Fibroblast of skin of right quadriceps (primary cell): ENCODE measurements at places on chromosomes 6 and 20.

DNA sequence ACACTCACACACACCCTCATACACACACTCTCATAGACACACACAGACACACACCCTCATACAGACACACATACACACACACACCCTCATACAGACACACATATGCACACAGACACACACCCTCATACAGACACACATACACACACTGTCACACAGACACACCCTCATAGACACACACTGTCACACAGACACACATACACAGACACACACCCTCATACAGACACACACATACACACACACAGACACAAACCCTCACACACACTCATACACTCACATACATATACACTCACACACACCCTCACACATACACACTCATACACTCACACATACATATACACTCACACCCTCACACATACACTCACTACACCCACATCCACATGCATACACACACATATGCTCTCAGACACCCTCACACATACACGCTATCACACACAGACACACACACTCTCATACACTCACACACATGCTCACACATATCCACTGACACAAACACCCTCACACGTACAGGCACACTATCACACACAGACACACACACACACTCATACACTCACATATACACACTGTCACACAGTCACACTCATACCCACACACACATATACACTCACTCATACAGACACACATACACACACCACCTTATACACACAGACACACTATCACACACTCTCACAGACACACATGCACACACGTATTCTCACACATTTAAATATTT lies 9.1 kb downstream of the ADIG start:
- no peak for DNase-seq

DNA sequence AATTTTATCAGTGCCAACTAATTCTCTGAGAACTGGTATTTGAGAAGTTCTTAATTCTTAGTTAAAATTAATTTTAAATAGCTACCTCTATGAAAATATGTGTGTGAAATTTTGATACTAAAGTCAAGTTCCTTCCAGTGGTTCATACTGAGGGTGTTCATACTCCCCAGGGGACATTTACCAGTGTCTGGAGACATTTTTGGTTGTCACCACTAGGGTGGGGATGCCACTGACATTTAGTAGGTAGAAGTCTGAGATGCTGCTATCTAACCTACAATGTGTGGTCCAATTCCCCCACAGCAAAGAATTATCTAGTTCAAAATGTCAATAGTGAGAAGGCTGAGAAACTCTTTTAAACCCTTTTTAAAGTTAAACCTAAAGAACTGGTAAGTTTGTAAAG lies 463.8 kb downstream of the ADGRB3 start:
- DNase-seq = no peak

DNA sequence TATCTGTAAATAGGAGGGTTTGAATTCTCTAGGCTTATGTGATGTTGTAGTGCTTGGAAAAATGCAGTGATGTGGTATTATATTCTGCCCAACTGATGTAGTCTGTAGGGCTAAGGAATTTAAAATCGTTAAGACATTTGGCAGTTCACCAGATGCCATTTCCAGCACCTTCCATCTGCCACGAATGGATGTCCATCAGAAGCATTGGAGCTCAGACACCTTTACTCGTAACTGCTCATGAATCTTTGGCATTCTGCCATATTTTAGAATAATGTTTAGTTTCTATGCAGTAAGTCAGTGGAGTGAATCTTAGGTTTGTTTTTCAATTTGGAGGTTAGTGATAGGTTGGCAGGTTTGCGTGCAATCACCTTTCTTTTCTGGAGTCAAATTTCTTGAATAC lies 2.4 kb upstream of the SYTL3 start:
- DNase-seq = peak; percentile 63

DNA sequence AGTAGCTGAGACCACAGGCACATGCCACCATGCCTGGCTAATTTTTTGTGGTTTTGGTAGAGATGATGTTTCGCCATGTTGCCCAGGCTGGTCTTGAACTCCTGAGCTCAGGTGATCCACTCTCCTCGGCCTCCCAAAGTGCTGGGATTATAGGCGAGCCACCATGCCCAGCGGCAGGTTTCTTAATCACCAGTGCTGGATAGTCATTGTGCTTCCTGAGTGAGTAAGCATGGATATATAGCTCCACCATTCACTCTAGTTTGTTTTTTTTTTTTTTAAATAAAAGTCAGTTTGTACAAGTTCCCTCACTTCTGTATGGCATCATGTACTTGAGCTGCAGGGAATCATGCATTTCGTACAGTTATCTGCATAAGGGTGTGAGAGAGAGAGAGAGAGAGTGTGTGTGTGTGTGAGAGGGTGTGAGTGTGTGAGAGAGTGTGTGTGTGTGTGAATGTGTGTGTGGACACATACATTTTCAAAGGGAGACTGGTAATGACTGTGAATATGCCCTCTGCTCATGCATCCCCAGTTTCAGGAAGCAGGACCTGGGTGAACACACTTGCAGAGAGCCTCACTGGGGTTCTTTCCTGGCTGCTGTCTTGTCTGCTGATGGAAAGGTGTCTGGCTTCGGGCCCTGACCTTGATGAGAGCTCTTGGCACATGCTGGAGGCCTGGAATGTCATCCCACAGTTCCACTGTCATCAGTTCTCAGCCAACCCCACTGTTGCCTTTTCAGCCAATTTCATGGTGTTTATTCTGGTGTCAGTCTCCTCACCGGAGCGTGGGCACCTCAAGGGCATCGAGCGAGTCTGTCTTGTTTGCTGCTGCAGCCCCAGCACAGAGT lies 65.0 kb upstream of the XRN2 start:
- DNase-seq = no peak

DNA sequence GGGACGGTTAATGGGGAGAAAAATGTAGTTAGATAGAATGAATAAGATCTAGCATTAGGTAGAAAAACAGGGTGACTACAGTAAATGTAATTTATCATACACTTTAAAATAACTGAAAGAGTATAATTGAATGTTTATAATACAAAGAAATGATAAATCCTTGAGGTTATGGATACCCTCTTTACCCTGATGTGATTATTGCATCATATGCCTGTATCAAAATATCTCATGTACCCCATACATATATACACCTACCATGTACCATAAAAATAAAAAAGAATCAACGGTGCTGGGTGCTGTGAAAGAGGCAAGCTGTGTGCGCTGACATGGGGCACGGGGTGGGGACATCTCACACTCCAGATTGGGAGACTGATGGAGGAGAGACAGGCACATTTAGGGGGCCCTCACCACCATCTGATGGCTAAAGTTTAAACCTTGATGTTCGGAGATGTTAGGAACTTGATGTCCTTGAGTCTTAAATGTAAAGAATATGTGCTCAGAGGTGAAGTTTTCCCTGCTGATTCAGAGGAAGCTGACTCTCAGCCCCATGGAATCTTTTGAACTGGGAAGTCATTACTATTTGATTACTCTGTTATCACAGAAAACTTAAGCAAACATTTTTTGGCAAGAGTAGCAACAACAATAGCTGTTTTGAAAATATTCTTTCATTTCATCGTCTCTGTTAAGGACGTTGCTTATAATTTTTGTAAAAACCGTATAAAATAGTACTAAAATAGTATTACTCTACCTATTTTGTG lies 26.4 kb upstream of the RFPL4B start:
- peak; percentile 27 for DNase-seq

DNA sequence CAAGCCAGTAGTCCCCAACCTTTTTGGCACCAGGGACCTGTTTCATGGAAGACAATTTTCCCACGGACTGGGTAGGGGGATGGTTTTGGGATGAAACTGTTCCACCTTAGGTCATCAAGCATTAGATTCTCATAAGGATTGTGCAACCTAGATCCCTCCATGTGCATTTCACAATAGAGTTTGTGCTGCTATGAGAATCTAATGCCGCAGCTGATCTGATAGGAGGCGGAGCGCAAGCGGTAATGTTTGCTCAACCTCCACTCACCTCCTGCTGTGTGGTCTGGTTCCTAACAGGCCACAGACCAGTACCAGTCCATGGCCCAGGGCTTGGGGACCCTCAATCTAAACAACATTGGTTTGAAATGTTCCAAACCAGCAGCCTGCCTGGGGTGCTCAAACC lies 137.0 kb upstream of the STXBP5 start:
- no peak for DNase-seq

- DNase-seq = no peak
These were observed 76.1 kb upstream of the NAA20 start for GRCh38 chr20:19940988-19941460.

GRCh38 chr20:4443016-4443415 lies 278.7 kb upstream of the PRND start:
- DNase-seq = no peak

- peak; percentile 46 for DNase-seq
These were observed 377.6 kb upstream of the CITED2 start for GRCh38 chr6:139752086-139752485.

DNA sequence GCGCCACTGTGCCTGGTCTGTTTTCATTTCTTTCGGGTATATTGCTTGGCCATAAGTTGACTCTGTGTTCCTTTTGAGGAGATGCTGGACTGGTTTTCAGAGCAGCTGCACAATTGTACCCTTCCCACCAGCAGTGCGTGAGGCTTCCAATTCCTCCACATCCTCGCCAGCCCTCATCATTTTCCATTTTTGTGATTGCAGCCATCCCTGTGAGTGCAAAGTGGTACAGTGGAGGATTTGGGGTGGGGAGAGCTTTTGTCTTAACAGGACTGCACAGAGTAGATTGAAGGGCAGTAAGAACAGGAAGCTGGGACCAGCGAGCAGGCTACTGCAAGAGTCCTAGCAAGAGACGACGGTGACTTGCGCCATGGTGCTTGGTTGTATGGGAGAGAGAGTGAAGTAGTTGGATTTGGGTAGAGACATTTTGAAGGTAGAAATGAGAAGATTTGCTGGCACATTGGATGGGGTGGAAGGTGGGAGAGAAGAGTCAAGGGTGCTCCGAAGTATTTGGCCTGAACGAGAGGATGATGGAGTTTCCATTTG lies 18.3 kb downstream of the BCAS4 start:
- no peak for DNase-seq

- DNase-seq = no peak
These were observed 14.7 kb downstream of the JAG1 start for GRCh38 chr20:10658876-10659632.

DNA sequence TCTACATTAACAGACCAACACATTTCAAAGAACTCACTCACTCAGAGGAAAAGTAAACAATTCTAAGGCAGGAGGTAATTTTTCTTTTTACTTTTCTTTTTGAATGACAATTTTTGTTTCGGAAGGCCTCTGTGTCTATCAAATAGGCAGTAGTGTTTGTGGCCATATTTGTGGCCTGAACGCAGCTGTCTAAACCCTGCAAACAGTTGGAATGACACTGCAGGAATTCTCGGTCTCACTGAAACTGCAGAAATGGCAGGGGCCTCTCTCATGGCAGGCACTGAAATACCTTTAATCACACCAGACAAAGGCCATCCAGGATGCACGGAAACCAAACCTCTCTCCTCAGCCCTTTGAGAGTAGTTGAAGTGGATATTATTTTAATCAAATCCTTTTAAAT lies 30.4 kb downstream of the FYN start:
- DNase-seq = peak; percentile 48

GRCh38 chr6:143394389-143394788 lies 56.1 kb downstream of the ADAT2 start:
- DNase-seq = peak; percentile 27

DNA sequence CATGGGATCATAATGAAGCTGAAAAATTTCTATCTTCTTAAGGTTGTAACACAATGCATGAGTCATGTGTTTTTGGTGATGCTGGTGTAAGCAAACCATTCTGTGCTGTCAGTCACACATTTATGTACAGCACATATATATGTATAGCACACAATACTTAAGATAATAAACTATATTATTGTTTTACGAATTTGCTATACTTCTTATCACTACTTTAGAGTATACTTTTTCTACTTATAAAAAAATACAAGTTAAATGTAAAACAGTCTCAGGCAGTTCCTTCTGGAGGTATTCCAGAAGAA lies 920.1 kb upstream of the FLRT3 start:
- no peak for DNase-seq

DNA sequence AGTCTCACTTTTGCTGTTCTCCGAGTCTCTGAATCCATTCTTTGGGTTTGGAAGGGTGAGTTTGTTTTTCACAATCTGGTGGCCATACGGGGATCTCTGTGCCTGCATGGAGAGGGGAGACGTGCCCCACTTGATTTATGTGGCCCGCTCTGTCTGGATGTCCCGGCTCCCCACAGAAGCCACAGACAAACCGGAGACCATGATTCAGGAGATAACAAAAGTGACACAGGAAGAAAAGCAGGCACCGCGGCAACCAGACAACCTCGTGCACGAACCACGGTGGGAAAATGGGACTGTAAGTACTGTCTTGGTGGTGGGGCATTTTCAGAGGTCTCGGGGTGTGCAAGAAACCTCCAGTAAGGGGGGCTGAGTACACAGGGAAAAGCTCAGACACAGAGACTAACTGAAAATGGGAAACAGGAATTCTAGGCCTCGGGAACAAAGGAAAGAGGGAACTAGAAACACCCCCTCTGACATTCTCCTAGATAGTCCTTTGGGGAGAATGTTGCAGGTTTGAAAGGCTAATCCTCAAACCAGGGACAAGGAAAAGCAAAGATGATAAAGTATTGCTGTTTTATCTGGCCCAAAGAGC lies 22.1 kb upstream of the ZNF318 start:
- peak; percentile 22 for DNase-seq

DNA sequence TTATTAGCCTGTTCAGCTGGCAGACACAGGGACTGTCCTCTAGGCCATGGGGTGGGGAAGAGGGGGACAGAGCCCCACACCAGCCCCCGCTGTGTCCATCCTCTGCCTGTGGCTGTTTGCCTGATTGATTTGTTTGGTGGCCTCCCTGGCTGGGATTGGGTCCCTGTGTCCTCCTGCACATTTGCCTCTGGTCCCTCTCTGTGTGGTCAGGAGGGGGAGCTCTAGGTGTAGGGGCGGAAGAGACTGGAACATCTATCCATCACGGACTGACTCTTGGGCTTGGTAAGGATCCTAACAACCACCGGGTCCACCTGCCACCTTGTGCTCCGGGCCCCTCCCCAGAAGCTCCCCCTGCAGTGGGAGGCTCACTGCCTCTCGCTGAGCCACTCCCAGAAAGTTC lies 38.4 kb upstream of the CCDC167 start:
- DNase-seq = no peak

- DNase-seq = peak; percentile 82
These were observed 124.5 kb downstream of the MRPL14 start for GRCh38 chr6:44002593-44003344.

DNA sequence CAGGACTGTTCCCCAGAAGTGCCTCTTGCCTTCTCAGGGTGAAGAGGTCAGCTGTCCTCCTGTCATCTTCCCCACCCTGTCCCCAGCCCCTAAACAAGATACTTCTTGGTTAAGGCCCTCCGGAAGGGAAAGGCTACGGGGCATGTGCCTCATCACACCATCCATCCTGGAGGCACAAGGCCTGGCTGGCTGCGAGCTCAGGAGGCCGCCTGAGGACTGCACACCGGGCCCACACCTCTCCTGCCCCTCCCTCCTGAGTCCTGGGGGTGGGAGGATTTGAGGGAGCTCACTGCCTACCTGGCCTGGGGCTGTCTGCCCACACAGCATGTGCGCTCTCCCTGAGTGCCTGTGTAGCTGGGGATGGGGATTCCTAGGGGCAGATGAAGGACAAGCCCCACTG lies 9.8 kb downstream of the PI16 start:
- DNase-seq = no peak

- no peak for DNase-seq
These were observed 2.3 kb downstream of the HSP90AB1 start for GRCh38 chr6:44249082-44249748.
